ENCODE measurements at places on chromosomes 6 and 20. TPM values are rescaled to one million over a fixed set of nuclear protein-coding genes. Genes with fewer than 3 reads are reported as not detected.
A peak's percentile ranks its signal among the peaks of the same experiment; 100 is the strongest.

DNA sequence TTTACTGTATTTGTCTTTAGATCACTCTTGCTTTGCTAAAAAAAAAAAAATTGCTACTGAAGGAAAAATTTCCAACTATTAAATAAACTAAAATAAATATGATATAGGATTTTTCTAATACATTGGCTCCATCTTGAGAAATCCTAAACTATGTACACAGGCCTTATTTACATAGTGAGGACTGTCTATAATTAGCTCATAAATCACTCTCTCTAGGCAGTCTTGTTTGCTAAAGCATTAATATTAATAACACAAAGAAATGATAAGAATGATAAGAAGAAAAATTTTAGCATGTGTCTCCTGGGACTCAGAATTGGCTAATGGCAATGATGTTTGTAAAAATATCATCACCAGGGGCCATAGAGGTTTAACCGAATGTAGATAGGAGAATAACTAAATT, 13.3 kb upstream of the CRYBG1 start:
- H3K4me1 ChIP-seq, result no peaks in the 10 kb centered on the region
- no peaks in the 10 kb centered on the region for H3K36me3 ChIP-seq
- H3K27me3 ChIP-seq, result no peaks in the 10 kb centered on the region

DNA sequence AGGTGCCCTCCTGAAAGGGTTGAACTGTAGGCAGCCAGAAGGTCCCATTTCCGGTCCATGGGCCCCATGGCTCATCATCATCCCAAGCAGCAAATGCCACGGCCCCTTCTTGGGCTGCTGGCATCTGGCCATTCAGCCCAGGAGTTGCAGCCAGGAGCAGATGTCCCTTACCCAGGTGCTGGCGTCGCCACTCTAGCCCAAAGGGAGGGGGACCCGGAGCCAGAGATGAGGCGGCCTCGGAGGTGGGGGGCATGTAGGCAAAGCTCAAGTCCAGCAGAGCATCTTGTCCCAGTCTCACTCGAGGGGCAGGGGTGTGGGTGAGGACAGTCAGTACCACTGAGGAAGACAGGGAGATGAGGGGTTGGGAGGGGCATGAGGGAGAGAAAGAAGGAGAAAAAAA, 6.3 kb upstream of the RGL2 start:
- H3K36me3 ChIP-seq, result peaks cover 23% of the 10 kb centered on the region
- H3K4me3 ChIP-seq, result no peak overlapping the region
- H3K4me1 ChIP-seq, result peaks cover 13% of the 10 kb centered on the region
- H3K27me3 ChIP-seq, result no peaks in the 10 kb centered on the region
- no peak overlapping the region for H3K27ac ChIP-seq
- no peak for DNase-seq

GRCh38 chr20:42204109-42204660, 586.0 kb upstream of the CHD6 start:
- no peak for DNase-seq
- no peaks in the 10 kb centered on the region for H3K4me1 ChIP-seq
- no peaks in the 10 kb centered on the region for H3K27me3 ChIP-seq
- no peak overlapping the region for H3K4me3 ChIP-seq
- H3K27ac ChIP-seq, result no peak overlapping the region

DNA sequence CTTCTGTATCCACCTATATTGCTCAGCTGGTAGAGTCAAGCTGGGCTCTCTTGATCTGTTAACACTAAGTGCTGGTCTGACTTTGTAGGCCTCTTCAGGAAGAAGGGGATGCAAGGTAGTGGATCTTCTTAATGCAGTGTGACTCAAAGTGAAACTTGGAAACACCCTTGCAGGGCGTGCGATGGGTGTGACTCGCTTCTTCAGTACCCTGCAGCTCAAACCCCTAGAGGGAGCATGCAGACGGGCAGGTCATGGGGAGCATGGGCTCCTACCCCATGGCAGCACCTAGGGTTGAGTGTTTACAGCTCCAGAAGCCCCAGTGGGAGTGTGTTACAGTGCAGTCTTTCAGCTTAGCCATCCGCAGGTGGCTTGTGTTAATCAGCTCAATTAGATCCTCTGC, 757 bp upstream of the SAMD3 start:
- no peaks in the 10 kb centered on the region for H3K27me3 ChIP-seq
- no peak for DNase-seq
- no peak overlapping the region for H3K27ac ChIP-seq
- H3K4me1 ChIP-seq, result no peaks in the 10 kb centered on the region

DNA sequence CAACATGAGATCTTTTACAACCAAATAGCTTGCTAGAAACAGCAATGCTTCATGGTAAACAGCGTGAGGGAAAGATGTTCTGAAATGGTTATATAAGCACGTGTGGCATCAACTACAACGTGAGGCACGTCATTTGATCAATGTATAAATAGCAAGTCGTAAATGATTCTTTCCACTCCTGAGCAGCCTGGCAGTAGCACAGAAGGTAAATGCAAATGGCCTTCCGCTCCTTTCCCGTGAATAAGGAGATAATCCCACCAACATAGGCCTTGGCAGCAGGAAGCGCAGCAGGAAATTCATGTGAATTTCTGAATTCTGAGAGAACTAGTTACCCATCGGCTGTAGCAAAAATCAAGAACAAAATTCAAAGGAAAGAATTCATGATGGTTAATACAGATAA, 17.0 kb downstream of the RPS6KA2 start:
- DNase-seq, result peak; percentile 7
- peaks cover 36% of the 10 kb centered on the region for H3K4me1 ChIP-seq
- H3K27ac ChIP-seq, result no peak overlapping the region
- no peak overlapping the region for H3K4me3 ChIP-seq
- H3K27me3 ChIP-seq, result no peaks in the 10 kb centered on the region
- no peaks in the 10 kb centered on the region for H3K36me3 ChIP-seq

GRCh38 chr6:159252955-159253508, 83.8 kb downstream of the FNDC1 start:
- no peak for DNase-seq
- no peaks in the 10 kb centered on the region for H3K27me3 ChIP-seq
- H3K4me1 ChIP-seq, result no peaks in the 10 kb centered on the region
- H3K36me3 ChIP-seq, result no peaks in the 10 kb centered on the region
- H3K27ac ChIP-seq, result no peak overlapping the region
- H3K4me3 ChIP-seq, result no peak overlapping the region

- no peak overlapping the region for H3K27ac ChIP-seq
- H3K4me1 ChIP-seq, result no peaks in the 10 kb centered on the region
- H3K27me3 ChIP-seq, result no peaks in the 10 kb centered on the region
- no peak overlapping the region for H3K4me3 ChIP-seq
- no peaks in the 10 kb centered on the region for H3K36me3 ChIP-seq
Observed at GRCh38 chr20:46333161-46333991, 25.1 kb upstream of the CDH22 start.

DNA sequence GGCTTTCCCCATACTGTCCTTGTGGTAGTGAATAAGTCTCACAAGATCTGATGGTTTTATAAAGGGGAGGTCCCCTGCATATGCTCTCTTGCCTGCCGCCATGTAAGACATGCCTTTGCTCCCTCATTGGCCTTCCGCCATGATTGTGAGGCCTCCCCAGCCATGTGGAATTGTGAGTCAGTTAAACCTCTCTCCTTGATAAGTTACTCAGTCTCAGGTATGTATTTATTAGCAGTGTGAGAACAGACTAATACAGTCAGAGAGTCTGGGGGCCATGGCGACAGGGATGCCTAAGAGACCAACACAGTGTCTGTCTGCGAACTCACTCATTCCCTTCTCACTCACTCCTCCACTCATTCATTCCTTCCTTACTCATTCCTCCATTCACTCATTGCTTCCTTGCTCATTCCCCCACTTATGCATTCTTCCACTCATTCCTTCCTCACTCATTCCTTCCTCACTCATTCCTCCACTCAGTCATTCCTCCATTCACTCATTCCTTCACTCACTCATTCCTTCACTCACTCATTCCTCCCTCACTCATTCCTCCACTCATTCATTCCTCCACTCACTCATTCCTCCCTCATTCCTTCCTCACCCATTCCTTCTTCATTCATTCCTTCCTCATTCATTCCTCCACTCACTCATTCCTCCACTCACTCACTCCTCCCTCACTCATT, 137.5 kb upstream of the AGPAT4 start:
- H3K36me3 ChIP-seq, result no peaks in the 10 kb centered on the region
- no peak for DNase-seq
- H3K4me3 ChIP-seq, result no peak overlapping the region
- H3K27ac ChIP-seq, result no peak overlapping the region

- H3K27ac ChIP-seq, result no peak overlapping the region
- H3K4me1 ChIP-seq, result peaks cover 10% of the 10 kb centered on the region
- no peaks in the 10 kb centered on the region for H3K27me3 ChIP-seq
Observed at GRCh38 chr6:164347455-164347854, 932.9 kb downstream of the QKI start.

- no peak overlapping the region for H3K4me3 ChIP-seq
- DNase-seq, result no peak
- H3K27me3 ChIP-seq, result no peaks in the 10 kb centered on the region
- no peaks in the 10 kb centered on the region for H3K4me1 ChIP-seq
- no peak overlapping the region for H3K27ac ChIP-seq
- H3K36me3 ChIP-seq, result no peaks in the 10 kb centered on the region
Observed at GRCh38 chr20:1632178-1632577, 12.4 kb upstream of the SIRPB1 start.

DNA sequence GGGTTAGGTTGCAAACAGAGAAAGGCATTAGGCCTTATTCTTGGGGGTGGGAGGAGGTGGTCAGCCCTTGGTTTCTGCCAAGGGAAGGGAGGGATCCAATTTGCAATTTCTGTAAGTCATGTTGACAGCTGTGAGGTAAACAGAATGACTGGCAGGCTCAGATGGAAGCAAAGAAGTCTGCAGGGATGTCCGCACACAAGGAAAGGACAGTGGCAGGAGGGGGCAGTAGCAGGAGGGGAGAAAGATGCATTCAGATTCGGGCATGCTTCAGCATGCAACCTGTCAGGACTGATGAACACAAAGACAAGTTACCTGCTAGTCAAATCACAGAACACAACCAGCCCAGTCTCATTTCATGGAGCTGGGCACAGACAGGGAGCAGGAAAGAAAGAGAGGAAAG, 217.9 kb upstream of the FOXA2 start:
- no peak overlapping the region for H3K4me3 ChIP-seq
- no peak for DNase-seq
- no peaks in the 10 kb centered on the region for H3K4me1 ChIP-seq
- no peaks in the 10 kb centered on the region for H3K27me3 ChIP-seq

DNA sequence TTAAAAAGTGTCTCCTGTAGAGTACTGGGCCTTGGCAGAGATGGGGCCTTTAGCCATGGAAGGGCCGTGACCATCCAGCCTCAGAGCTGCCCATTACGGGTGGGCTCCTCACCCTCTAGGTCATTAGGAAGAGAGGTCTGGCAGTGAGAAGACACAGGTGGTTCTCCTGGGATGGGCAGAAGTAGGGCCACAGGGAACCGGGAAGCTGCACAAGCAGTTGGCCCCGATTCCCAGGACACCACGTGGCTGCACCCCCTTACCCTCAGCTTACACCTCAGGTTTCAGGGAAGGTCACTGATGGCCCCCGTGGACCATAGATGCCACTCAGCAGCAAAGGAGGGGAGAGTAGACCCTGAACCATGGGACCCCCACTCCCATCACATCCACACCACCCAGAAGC, 1.6 kb downstream of the RAET1G start:
- DNase-seq, result peak; percentile 49
- peaks cover 28% of the 10 kb centered on the region for H3K4me1 ChIP-seq
- H3K27me3 ChIP-seq, result no peaks in the 10 kb centered on the region
- no peaks in the 10 kb centered on the region for H3K36me3 ChIP-seq
- H3K4me3 ChIP-seq, result no peak overlapping the region

GRCh38 chr6:107434812-107435211, 24.6 kb downstream of the PDSS2 start:
- no peaks in the 10 kb centered on the region for H3K27me3 ChIP-seq
- DNase-seq, result no peak
- H3K36me3 ChIP-seq, result no peaks in the 10 kb centered on the region
- H3K4me1 ChIP-seq, result no peaks in the 10 kb centered on the region
- no peak overlapping the region for H3K27ac ChIP-seq
- H3K4me3 ChIP-seq, result no peak overlapping the region

GRCh38 chr6:87494761-87495422, 22.1 kb downstream of the SLC35A1 start:
- H3K4me3 ChIP-seq, result no peak overlapping the region
- no peak overlapping the region for H3K27ac ChIP-seq
- H3K36me3 ChIP-seq, result no peaks in the 10 kb centered on the region
- no peaks in the 10 kb centered on the region for H3K27me3 ChIP-seq
- H3K4me1 ChIP-seq, result no peaks in the 10 kb centered on the region

DNA sequence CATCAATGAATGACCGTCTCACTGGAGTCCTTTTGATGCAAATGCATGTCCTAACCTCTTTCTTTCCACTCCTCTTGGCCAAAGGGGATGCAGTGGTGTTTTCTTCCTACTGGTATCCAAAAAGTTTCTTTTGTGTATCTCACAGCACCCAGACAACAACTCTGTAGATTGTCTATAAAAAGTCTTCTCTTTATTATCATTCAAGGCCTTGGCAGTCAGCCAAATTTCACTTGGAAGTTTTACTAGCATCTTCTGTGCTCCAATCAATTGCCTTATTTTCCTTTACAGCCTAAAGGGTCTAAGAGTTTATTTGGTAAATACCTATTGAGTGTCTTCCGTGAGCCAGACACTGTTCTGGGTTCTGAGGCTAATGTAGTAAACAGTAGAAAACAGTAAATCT, 150.2 kb upstream of the RNF217 start:
- no peaks in the 10 kb centered on the region for H3K4me1 ChIP-seq
- DNase-seq, result no peak
- H3K4me3 ChIP-seq, result no peak overlapping the region
- H3K27me3 ChIP-seq, result no peaks in the 10 kb centered on the region

DNA sequence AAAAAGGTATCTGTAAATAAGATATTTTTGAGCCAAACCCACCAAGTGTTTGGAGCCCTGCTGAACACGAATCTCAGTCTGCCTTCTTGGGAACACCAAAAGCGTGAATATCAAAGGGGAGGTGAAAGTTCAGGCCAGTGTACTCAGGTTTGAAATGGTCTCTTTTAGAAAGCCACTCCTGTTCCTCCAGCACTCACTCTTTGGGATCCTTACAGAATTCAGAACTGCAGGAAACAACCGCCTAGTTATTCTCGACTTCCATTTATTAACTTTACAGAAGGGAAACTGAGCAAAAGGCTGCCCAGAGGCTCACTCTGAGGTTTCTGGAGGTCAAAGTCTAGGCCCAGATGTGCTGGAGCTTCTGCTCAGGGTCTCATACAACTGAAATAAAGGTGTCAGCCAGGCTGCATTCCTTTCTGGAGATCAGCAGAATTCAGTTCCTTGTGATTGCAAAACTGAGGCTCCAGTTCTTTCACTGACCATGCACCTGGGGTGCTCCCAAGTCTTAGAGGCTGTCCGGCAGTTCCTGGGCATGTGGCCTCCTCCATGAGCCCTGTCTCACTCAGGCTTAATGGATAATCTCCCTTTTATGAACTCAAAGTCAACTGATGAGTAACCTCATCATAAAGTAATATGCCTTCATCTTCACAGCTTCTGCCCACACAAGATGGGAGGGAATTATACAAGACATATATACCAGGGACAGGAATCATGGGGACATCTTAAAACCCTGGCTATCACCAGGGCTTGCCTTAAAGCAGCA, 65.5 kb upstream of the TNFAIP3 start:
- no peak for DNase-seq
- no peak overlapping the region for H3K27ac ChIP-seq
- H3K36me3 ChIP-seq, result no peaks in the 10 kb centered on the region

- no peak overlapping the region for H3K4me3 ChIP-seq
- no peak for DNase-seq
Observed at GRCh38 chr6:111666847-111667246, 61.2 kb upstream of the TRAF3IP2 start.

The SAMD3 gene
- total RNA-seq, result 0.67 TPM

The DOK5 gene
- total RNA-seq, result 16.9 TPM

The FOXF2 gene
- 0.55 TPM for total RNA-seq

The FLOT1 gene
- total RNA-seq, result 157 TPM

The PLA2G7 gene
- total RNA-seq, result 0.26 TPM

The TREML1 gene
- total RNA-seq, result not detected

The MAN1A1 gene
- 35.8 TPM for total RNA-seq

The PI16 gene
- total RNA-seq, result 48.5 TPM

The CLPSL2 gene
- total RNA-seq, result not detected

The DEFB132 gene
- total RNA-seq, result not detected

The TTK gene
- 0.08 TPM for total RNA-seq

All from right atrium auricular region (tissue), 2 donors.